ENCODE measurements at places on chromosomes 11 and 22. TPM values are rescaled to one million over a fixed set of nuclear protein-coding genes. Genes with fewer than 3 reads are reported as not detected.

Gene TSPAN18
- polyA plus RNA-seq = 8.8 TPM

Gene IL17REL
- polyA plus RNA-seq = not detected

Gene DEFB131B
- polyA plus RNA-seq = not detected

Gene ZW10
- 9.9 TPM for polyA plus RNA-seq

Gene VSTM5
- polyA plus RNA-seq = not detected

Gene CRYBA4
- not detected for polyA plus RNA-seq

Gene UEVLD
- polyA plus RNA-seq = 9.2 TPM

Gene F2
- not detected for polyA plus RNA-seq

Gene CBX7
- polyA plus RNA-seq = 9.8 TPM

Gene DEUP1
- polyA plus RNA-seq = not detected

Gene SPTBN2
- polyA plus RNA-seq = 1.6 TPM

Gene GSC2
- polyA plus RNA-seq = not detected

Gene A4GALT
- 23.0 TPM for polyA plus RNA-seq

Gene SCT
- polyA plus RNA-seq = 25.7 TPM

Gene OR5M10
- not detected for polyA plus RNA-seq

Gene MUC5AC
- not detected for polyA plus RNA-seq

Gene OR5P2
- not detected for polyA plus RNA-seq

Gene GLYATL2
- not detected for polyA plus RNA-seq

Gene HEPN1
- not detected for polyA plus RNA-seq

Gene OR8D4
- polyA plus RNA-seq = not detected

Gene SYTL2
- polyA plus RNA-seq = 60.1 TPM

Gene PRR14L
- polyA plus RNA-seq = 7.4 TPM

Gene ANGPTL5
- not detected for polyA plus RNA-seq

Gene CTSF
- polyA plus RNA-seq = 2.2 TPM

Gene PANX2
- polyA plus RNA-seq = not detected

Gene GSTT2B
- polyA plus RNA-seq = 6.7 TPM

Gene USP47
- polyA plus RNA-seq = 19.0 TPM

Gene MYEOV
- 3.6 TPM for polyA plus RNA-seq

Gene IGLL1
- not detected for polyA plus RNA-seq

Gene C11orf42
- not detected for polyA plus RNA-seq

Gene USP2
- 15.4 TPM for polyA plus RNA-seq

Gene RIC3
- polyA plus RNA-seq = 0.45 TPM

Gene CNGA4
- polyA plus RNA-seq = not detected

Gene SLC22A9
- 0.09 TPM for polyA plus RNA-seq

Gene ACER3
- polyA plus RNA-seq = 9.5 TPM

Gene SCN2B
- polyA plus RNA-seq = not detected

Gene GGTLC2
- polyA plus RNA-seq = 0.04 TPM

Gene IFITM1
- polyA plus RNA-seq = 242 TPM
